GM12864 (cell line): ENCODE measurements at places on chromosomes 6 and 20.

DNA sequence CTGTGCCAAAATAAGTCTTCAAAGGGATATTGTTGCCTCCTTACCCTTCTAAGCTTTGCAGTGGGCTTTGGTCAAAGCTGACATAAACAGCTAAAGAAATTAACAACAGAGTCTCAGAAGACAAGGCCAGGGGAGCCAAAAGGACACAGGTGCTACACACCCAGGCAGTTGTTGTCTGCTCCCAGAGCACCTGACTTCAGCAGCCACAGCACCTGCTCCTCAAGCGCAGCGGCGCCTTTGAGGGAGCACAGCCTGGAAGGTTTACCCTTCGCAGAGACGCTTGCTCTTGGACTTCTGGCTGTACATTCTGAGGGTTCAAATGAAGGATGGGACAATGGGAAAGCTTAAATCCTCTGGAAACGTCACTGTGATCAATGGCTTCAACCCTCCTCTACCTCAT, 16.6 kb downstream of the B4GALT5 start:
- DNase-seq = no peak

DNA sequence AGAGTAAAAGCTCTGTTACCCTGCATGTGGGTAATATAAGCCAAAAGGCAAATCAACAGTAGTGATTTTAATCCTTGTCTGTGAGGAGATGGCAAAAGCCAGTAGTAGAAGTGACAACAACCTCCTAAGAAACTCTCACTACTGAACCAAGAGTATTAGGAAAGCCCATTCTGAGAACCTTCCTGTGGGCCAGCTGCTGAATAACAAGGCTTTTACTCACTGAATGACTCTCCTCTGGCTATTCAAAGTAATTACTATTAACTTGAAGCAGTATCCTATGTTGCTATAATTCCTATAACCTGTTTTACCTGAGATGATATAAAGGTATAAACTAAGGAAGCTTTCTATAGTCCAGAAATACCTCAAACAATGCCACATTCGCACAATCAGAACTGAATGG, 55.1 kb downstream of the CHD6 start:
- DNase-seq = no peak

GRCh38 chr6:134419716-134420115, 101.8 kb upstream of the SGK1 start:
- DNase-seq = no peak

GRCh38 chr20:38714308-38714707, 10.0 kb upstream of the SLC32A1 start:
- no peak for DNase-seq

- no peak for DNase-seq
Measured at GRCh38 chr6:31420546-31420945, 17.2 kb downstream of the MICA start.

GRCh38 chr6:105428342-105428957, 25.6 kb upstream of the PREP start:
- DNase-seq = no peak

GRCh38 chr20:9626357-9626756, 112.0 kb downstream of the LAMP5 start:
- DNase-seq = no peak

GRCh38 chr6:8382434-8382833, 52.9 kb downstream of the SLC35B3 start:
- no peak for DNase-seq

- DNase-seq = no peak
Measured at GRCh38 chr6:90156861-90157260, 139.8 kb downstream of the BACH2 start.

DNA sequence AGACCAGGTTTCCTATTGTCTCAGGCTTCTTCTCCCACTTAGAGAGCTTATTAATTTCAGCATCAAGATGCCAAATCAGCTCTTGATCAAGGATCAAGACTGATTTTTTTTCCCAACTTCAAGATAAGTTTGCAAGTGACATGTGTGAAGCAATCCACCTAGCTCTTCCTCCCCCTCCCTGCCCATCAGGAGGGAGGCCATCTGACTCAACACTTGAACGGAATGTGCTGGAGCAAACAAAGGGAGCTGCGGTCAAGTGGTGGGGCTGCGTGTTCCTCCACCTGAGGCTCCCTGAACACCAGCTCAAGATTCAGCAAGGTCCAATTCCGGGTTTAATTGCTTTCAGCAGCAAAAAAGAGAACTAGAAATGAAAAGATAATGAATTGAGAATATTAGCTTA, 38.7 kb downstream of the TTI1 start:
- DNase-seq = no peak

GRCh38 chr6:3758842-3759144, 7.3 kb upstream of the PXDC1 start:
- DNase-seq = no peak

DNA sequence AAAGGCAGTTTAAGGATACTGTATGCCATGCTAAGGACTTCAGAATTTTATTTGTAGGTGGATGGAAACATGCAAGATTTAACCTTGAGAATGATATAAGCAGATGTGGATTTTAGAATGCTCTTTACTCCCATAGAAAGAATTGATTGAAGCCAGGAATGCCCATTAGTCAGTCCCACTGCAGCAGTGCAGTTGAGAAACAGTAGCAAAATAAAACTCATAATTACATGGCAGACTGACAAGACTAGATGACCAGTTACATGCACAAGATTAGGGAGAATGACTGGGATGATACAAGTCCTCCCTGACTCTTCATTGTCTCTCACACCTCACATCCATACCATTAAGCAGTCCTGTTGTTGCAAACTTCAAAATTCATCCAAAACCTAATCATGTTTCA, 83.9 kb downstream of the PDE10A start:
- no peak for DNase-seq

DNA sequence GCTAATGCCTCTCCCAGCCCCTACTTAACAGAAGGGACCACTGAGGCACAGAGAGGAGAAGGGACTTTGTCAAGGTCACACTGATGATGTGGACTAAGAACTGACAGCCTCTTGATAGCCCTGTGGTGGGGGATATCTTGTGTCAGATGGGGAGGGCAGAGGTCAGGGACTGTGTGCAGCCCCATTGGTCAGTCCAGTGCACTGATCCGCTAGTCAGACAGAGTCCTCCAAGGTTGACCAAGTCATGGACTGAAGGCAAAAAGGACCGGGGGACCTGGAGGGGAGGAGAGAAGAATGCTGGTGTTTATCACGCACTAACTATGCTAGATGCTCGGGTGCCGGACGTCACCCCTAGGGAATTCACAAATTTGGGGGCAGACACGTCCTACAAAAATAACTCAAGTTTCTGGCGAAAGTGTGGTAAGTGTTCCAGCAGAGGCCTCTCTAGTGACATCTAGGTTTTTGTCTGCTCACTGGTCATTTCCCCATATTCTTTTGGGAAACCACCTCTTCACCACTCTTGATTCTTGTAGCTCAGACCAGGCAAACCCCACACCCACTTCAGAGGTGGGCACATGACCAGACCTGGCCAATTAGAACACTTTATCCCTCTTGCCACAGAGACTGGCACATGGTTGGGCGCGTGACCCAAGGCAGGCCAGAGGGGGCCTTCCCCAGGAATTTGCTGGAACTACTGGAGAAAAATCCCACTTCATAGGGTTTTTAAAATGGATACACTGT, 21.0 kb downstream of the TCF15 start:
- DNase-seq = peak; percentile 51

DNA sequence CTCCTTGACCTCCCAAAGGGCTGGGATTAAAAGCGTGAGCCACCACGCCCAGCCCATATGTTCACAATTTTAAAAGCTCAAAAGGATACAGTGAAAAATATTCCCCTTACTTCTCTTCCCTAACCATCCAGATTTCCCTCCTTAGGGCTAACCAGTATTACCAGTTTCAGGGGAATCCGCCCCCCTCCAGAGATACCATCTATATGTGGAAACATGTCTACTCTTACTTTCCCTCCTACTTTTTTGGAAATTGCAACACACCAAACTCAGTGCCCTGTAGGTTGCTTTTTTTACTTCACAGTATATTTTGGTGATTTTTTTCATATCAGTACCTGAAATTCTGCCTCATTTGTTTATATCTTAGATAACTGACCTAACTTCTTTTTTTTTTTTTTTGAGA, 6.9 kb upstream of the RPL10A start:
- no peak for DNase-seq

DNA sequence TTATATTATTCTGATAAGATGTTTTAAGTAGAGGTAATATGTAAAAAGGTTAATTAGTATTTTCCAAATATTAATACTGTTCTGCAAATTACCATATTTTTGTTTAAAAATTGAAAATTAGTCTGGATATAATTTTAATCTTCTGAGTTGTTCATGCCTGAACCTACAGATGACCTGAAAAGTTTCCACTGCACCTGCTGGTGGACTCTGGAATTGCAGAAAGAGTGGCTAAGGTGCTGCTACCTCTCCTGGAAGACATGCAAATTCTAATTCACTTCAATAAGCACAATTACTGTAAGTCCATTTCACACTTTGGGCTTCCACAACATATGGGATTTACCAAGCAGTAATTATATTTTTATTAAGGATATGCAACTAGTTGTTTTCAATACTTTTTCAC, 77.7 kb upstream of the OLIG3 start:
- peak; percentile 26 for DNase-seq

- no peak for DNase-seq
Measured at GRCh38 chr20:2139250-2139649, 37.6 kb downstream of the STK35 start.

GRCh38 chr6:105692613-105693215, 289.8 kb upstream of the PREP start:
- no peak for DNase-seq

GRCh38 chr6:108419934-108420609, 125.2 kb downstream of the AFG1L start:
- no peak for DNase-seq

GRCh38 chr20:10673176-10673841, 490 bp downstream of the JAG1 start:
- no peak for DNase-seq

DNA sequence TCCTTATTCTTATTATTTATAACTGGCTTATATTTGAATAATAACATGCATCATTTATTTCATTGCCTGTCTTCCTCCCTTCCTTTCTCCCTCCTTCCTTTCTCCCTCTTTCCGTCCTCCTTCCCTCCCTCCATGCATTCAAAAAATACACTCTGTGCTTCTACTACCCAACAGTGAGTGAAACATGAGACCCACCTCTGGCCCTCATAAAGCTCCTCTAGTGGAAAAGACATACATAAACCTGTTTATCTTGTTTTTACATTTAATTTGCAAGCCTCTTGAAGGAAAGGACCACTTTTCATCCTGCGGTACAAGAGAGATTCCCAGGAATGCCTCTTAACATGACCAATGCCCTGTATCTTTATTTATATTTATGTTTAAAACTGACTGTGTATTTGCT, 21.8 kb upstream of the ISM1 start:
- DNase-seq = no peak

DNA sequence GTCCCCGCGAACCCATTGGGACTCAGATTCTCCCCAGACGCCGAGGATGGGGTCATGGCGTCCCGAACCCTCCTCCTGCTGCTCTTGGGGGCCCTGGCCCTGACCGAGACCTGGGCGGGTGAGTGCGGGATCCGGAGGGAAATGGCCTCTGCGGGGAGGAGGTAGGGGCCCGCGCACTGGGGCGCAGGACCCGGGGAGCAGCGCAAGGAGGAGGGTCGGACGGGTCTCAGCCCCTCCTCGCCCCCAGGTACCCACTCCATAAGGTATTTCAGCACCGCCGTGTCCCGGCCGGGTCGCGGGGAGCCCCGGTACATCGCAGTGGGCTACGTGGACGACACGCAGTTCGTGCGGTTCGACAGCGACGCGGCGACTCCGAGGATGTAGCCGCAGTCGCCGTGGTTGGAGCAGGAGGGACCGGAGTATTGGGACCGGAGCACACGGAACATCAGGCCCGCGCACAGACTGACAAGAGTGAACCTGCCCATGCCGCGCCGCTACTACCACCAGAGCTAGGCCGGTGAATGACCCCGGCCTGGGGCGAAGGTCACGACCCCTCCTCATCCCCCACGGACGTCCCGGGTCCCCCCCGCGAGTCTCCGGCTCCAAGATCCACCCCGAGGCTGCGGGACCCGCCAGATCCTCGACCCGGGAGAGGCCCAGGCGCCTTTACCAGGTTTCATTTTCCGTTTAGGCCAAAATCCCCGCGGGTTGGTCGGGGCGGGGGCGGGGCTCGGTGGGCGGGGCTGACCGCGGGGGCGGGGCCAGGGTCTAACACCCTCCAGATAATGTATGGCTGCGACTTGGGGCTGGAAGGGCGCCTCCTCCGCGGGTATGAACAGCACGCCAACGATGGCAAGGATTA, 15.7 kb upstream of the HLA-A start:
- DNase-seq = no peak

GRCh38 chr20:45347936-45348778, at the start of gene SDC4:
SDC4 (minus strand) TSS chr20:45348424; CDS start chr20:45348384, 40 bp downstream.
- no peak for DNase-seq

DNA sequence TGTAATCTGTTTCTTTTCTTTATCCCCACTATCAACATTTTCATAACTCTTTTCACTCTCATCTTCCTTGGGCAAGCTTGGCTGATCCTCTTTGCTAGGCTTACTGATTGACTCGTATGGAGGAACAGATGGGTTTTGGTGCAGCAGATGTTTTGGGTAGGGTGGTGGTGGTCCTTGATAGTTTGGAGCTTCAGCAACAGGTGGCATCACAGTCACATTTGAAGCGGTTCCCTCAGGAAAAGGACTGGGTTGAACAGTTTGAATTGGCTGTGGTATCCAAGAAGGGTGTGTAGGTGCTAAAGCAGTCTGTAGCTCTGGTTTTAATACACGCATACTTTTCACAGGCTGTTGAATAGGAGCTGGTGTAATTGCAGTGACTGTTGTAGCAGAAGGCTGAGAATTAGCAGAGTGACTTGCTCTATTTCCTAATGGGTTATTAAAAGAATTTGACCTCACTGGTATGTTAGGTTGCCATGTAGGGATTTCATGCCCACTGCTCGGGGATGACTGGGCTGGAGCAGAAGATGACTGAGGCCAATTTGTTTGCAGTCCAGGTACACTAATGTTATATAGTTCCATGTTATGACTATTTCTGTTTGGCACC, 34.5 kb downstream of the LATS1 start:
- no peak for DNase-seq

GRCh38 chr20:13841206-13841605, 56.4 kb downstream of the NDUFAF5 start:
- DNase-seq = no peak

GRCh38 chr6:72411872-72412708, 209.8 kb upstream of the KCNQ5 start:
- peak; percentile 53 for DNase-seq
